Esophagus squamous epithelium (tissue), 5 donors: ENCODE measurements at places on chromosomes 2 and 18. TPM values are rescaled to one million over a fixed set of nuclear protein-coding genes. Genes with fewer than 3 reads are reported as not detected.

Gene KIF1A
- not detected for total RNA-seq

Gene PDCL3
- 22.4 TPM for total RNA-seq

DNA sequence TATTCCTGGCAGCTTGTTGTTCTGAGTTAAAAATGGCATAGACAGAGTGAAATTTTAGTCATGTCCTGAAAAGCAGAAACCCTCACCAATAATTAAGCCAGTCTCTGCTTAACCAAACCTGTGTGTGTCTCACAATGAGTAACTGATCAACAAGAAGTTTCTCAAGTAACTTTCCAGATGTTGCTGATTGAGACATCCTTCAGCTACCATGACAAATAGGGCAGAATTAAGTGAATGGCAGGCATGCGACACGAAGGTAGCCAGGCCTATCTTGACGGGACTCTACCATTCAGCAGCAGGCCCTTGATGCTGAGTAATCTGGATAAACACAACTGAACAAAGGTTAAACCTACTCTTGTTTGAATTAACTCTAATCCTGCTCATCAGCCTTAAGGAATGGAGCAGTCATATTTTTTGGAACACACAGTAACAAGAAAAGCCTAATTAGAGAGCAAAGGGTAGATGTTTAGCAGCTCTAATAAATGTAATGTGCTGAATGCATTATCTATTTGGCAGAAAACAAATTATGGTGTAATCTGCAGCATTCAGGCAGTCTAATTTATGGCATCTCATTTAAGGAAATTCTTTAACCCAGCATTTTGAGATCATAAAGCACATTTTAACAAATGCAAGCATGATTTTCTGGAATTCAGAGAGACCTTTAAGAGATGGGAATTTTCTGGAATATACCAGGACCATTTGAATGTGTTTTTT is 159.5 kb upstream of the EPHA4 start:
- no peak overlapping the region for H3K27ac ChIP-seq
- no peaks in the 10 kb centered on the region for H3K36me3 ChIP-seq
- H3K4me1 ChIP-seq = no peaks in the 10 kb centered on the region
- no peaks in the 10 kb centered on the region for H3K27me3 ChIP-seq
- DNase-seq = no peak

DNA sequence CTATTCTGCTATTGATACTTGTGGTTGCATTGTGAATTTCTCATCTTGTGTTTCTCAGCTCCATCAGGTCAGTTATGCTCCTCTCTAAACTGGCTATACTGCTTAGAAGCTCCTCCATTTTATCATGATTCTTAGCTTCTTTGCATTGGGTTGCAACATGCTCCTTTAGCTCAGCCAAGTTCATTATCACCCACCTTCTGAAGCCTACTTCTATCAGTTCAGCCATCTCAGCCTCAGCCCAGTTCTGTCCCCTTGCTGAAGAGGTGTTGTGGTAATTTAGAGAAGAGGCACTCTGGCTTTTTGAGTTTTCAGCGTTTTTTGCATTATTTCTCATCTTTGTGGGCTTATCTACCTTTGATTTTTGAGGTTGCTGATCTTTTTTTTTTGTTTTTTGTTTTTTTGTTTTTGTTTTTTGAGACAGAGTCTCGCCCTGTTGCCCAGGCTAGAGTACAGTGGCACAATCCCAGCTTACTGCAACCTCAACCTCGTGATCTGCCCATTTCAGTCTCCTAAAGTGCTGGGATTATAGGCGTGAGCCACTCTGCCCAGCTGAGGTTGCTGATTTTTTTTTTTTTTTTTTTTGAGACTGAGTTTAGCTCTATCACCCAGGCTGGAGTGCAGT is 36.0 kb downstream of the ANKRD12 start:
- H3K27ac ChIP-seq = no peak overlapping the region
- H3K36me3 ChIP-seq = no peaks in the 10 kb centered on the region
- no peak for DNase-seq
- H3K4me1 ChIP-seq = peaks cover 5% of the 10 kb centered on the region

DNA sequence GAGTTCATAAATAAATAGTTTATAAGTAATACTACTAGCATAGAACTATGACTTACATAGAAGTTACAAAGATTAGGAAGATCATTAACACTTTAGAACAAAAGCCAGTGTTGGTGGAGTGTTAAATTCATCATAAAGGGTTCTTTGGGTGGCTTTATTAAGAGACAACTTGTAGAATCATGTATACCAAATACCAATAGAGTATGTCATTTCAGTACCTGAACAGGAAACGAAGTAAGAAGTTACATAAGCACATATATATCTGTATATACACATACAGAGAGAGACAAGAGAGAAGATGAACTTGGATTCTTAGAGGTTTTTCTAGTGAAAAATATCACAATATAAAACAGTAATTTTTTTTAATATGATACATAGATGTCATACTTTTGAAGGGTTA is 82.5 kb upstream of the OTX1 start:
- H3K27ac ChIP-seq = no peak overlapping the region
- no peak for DNase-seq
- H3K4me1 ChIP-seq = no peaks in the 10 kb centered on the region
- no peak overlapping the region for H3K4me3 ChIP-seq
- no peaks in the 10 kb centered on the region for H3K27me3 ChIP-seq
- no peaks in the 10 kb centered on the region for H3K36me3 ChIP-seq

GRCh38 chr2:11093467-11093866 is 61.8 kb upstream of the SLC66A3 start:
- H3K27ac ChIP-seq = no peak overlapping the region
- H3K4me3 ChIP-seq = no peak overlapping the region
- DNase-seq = no peak
- no peaks in the 10 kb centered on the region for H3K36me3 ChIP-seq

Gene AGBL5
- 12.0 TPM for total RNA-seq

DNA sequence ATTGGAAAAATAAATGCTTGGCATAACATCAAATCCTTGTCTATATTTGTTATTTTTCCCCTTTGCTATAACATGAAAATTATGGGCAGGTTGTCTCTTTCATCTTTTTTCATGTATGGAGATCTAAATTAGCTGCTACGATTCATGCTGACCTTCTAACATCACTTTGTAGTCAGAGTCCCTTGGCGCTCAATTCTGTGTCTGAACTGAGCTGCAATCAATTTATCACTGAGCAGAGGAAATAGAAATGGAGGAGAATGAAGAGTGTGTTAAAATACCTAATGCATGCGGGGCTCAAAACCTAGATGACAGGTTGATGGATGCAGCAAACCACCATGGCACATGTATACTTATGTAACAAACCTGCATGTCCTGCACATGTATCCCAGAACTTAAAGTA is 168.9 kb downstream of the CDH7 start:
- H3K27ac ChIP-seq = no peak overlapping the region
- no peak overlapping the region for H3K4me3 ChIP-seq
- H3K36me3 ChIP-seq = no peaks in the 10 kb centered on the region
- DNase-seq = no peak
- H3K4me1 ChIP-seq = no peaks in the 10 kb centered on the region
